ENCODE measurements at places on chromosomes 1 and 21.
A peak's percentile ranks its signal among the peaks of the same experiment; 100 is the strongest.

- no peak for DNase-seq
Observed at GRCh38 chr1:192512426-192513162, 63.0 kb upstream of the RGS1 start.

DNA sequence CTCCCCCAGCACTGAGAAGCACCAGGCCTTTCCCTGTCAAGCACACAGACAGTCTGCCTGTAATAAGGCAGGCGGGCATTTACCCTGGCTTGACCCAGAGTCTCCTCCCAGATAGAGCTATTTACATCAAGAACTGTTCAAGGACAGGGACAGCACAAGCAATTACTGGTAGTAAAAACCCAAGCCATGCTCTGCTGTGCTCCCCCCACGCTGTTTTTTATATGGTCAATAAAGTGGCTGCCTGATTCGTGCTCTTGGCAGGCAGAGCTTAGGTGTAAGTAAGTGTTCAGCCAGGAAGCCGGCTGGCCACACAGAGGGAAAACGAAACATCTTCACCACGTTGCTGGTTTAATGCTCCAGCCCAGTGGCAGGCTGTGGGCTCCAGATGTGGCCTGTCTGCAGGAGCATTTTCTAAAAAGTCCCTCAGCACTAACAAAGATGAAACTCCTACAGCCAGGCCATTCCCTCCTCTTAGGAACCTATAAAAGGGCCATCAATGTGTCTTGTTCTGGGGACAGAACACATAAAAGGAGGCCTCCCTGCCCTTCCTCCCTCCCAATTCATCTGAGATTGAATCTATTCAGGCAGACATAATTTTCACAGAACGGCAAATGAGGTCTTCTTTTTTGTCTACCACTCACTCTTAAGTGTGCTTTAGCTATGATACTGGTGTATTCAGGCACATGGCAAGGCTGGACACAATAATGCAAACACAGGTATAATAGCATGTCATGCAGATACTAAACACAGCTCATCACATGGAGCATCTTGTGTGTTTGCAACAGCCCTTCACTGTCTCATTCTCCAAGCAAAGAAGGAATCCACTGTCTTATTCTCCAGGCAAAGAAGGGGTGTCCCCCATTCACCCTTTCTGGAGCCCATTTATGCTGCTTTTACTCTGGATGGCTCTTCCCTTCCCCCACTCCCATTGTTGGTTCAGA lies 378.9 kb downstream of the HHAT start:
- no peak for DNase-seq

- DNase-seq = no peak
Observed at GRCh38 chr1:196734006-196734405, 40.6 kb upstream of the CFHR3 start.

DNA sequence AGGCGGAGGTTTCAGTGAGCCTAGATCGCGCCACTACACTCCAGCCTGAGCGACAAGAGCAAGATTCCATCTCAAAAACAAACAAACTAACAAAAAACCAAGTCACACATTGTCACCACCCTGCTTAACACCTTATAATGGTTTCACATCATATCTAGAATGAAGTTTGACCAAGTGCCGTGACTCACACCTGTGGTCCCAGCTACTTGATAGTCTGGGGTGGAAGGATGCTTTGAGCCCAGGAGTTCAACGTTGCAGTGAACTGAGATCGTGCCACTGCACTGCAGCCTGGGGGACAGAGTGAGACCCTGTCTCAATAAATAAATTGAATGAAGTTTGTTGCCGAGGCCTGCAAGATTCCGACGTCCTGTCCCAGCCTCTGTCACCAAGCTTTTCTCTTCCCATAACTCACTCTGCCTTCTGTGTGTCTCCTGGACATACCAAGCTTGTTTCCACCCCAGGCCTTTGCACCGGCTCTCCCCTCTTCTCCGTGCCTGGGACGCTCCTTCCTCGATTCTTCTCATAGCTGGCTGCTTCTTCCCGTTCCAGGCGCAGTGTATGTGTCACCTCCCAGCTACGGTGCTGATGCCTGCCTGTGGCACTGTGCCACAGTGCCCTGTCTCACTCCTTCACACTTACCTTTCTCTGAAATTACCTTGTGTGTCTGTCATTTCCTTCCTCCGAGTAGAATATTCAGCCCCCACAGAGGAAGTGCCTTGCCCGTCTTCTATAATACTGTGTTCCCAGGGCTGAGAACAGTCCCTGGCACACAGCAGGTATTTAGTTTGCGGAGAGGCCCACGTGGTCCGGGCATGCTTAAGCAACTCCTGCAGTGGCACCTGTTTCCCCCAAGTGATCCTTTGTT lies 3.8 kb upstream of the SELENON start:
- DNase-seq = no peak

GRCh38 chr1:193141804-193142203 lies 20.0 kb downstream of the CDC73 start:
- DNase-seq = no peak

DNA sequence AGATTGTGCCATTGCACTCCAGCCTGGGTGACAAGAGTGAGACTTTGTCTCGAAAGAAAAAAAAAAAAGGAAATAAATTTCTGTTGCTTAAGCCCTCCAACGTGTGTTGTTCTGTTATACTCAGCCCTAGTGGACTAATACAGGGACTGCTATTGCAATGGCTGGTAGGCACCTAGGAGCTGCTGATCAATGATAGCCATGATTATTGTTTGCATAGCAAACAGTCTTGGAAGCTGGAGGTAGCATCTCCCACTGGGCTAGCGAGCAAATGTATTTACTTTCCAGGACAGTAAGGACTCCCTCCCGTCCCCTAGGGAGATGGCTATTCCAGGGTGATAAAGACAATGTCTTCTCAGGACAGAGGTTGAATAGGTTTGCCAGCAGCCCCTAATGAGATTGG lies 13.5 kb upstream of the TNFRSF8 start:
- DNase-seq = no peak

DNA sequence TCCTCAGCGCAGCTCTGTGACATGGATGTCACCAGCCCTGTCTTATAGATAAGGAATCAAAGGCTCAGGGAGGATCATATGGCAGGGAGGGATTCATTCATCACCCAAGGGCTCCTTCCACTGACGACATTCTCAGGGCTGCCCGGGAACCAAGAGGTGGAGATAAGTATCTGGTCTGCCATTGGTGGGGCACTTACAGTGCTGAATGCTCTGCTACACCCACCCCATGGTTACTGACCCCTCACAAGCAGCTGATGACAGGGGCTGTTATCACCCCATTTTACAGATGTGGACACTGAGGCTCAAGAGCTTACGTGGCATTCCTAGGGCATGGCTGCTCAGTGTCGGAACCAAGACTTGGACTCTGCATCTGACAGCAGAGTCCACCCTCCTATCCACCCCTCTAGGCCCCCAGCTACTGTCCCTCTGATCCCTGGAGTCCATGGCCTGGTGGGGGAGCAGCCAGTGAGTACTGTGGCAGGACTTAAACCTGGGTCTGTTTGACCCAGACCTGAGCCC lies 155.1 kb downstream of the PTPRU start:
- DNase-seq = no peak

GRCh38 chr1:236578661-236579060 lies 25.7 kb downstream of the HEATR1 start:
- DNase-seq = no peak

DNA sequence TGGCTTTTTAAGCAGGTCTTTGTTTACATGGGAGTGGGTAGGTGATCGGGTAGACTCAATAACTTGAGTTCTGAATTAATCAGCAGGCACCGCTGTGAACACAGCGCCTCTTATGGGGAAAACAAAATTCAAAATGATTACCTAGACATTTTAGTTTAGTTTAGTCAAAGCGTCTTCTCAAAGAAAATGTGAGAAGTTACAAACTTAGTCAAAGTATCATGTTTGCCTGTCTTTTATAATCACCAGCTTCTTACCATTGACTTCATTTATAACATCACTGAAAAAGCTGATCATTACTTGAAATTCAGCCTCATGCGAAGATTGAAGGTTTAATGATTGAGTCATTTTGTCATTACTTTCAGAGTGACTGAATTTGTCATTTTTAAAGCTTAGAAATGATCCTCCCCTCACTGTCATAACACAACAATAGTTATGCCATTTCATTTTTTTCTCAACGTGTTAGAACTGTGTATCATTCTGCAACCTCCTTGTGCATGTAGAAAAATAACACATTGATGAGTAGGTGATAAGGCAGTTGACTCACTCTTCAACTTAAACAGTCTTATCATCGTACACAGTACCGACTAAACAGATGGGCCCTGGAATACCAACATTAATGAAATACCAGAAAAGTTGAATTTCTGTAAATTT lies 188.5 kb downstream of the NFIA start:
- DNase-seq = peak; percentile 7

DNA sequence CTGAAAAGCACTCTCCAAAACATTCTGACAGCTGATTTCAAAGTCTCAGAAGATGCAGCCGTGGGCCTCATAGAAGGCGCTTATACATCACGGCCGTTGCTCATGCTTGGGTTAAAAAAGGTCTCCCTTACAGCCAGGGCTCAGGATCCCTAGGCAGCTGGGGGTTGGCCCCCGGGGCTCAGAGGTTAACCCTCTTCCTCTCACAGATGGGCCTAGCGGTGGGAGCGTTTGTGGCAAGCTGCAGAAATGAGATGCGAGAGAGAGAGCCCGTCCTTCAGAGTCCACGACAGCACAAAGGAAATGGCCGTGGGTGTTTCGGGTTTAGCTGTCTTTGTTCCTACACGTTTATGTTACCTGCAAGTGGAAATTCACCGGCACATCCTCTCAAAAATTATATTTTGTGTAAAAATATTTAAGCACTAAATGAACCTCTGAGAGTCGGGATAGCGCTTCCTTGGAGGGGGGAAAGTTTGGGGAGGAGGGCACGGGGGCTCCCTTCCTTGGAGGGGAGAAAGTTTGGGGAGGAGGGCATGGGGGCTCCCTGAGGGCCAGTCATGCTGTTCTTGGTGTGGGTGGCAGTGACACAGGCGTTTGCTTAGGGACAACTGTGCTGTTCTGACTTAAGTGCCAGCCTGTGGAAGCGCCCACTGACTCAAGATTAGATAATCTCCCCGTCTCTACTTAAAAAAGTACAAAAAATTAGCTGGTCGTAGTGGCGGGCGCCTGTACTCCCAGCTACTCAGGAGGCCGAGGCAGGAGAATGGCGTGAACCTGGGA lies 20.5 kb upstream of the PRDM15 start:
- DNase-seq = peak; percentile 44

DNA sequence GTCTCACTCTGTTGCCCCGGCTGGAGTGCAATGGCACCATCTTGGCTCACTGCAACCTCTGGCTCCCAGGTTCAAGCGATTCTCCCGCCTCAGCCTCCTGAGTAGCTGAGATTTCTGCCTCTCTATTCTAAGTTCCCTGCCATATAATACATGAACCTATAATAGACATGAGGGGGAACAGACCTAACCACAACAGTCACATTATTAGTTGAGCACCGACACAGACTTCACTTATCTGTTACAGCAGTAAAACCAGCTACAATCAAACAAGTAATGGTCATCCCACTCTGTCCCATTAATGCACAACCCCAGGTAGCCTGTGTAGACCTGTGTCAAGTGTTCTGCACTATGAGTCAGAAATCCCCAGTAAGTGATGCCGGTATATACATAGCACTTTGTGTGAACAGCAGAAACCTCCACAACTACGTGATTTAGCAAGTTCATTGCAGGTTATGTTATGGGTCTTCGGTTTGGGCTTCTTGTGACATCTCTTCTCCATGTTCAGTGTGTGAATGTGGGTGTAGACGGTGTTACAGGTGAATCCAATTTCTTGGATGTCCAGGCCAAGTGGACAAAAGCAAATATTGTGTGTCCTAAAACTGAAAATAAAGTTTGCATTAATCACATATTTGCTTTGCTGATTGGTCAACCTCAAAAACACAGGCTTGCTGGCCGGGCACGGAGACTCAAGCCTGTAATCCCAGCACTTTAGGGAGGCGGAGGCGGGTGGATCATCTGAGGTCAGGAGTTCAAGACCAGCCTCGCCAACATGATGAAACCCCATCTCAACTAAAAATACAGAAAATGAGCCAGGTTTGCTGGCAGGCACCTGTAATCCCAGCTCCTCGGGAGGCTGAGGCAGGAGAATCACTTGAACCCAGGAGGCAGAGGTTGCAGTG lies 3.6 kb downstream of the MMACHC start:
- no peak for DNase-seq

DNA sequence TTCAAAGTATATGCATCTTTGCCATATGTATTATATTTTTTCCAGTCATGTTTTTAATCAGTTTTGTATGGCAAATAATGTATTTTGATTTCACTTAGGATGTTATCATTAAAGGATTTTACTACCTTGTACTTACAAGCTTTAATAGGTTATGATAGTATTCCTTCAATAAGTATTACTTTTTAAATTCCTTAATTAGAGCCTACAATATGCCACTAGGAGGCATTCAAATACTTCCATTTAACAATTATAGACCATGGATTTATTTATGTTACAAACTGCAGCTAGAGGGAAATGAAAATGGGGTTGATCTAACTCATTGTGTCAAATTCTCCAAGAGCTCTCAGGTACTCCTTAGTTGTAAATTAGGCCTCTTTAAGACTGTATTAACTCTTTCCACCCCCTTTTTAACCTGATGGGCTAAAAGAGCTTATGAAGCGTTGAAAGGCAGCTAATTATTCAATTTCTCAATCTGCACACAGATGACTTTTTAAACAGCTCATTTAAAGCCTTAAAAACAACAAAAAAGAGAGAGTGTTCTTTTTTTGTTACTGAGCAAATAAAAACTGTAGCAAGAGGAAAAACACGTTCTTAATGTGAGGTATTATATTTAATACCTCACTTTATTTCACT lies 156.2 kb downstream of the DENND1B start:
- DNase-seq = no peak

- DNase-seq = no peak
Observed at GRCh38 chr1:17358557-17358956, 13.4 kb upstream of the PADI6 start.

- no peak for DNase-seq
Observed at GRCh38 chr1:213689260-213689659, 298.5 kb upstream of the PROX1 start.

DNA sequence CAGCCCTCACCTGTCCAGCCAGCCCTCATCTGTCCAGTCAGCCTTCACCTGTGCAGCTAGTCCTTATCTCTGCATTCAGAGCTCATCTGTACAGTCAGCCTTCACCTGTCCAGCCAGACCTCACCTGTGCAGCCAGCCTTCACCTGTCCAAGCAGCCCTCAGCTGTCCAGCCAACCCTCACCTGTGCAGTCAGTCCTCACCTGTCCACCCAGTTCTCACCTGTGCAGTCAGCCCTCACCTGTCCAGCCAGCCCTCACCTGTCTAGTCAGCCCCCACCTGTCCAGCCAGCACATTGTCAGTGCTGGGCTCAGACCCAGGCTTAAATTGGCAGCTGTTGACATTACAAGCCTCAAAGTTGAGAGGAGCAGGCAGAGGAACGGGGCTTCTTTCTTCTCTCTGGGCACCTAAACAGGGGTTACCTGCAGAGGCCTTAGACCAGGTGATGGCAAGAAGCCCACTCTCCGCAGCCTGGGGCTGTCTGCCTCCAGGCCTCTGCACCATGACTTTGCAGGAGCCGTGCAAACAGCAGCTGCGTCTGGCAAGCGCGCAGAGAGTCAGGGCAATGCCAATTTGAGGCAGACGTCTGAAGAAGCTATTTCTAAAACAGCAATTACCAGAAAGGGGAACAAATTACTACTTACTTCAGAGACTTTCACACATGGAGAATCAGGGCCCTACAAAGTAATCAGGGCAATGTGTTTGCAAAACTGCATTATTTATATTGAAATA lies 506.1 kb downstream of the NPHP4 start:
- DNase-seq = no peak

GRCh38 chr1:110237386-110238152 lies 27.5 kb downstream of the KCNC4 start:
- DNase-seq = no peak
